ENCODE measurements at places on chromosomes 12 and 14.

GRCh38 chr12:80892597-80893445, 44.9 kb downstream of the LIN7A start:
- DNase-seq: no peak

DNA sequence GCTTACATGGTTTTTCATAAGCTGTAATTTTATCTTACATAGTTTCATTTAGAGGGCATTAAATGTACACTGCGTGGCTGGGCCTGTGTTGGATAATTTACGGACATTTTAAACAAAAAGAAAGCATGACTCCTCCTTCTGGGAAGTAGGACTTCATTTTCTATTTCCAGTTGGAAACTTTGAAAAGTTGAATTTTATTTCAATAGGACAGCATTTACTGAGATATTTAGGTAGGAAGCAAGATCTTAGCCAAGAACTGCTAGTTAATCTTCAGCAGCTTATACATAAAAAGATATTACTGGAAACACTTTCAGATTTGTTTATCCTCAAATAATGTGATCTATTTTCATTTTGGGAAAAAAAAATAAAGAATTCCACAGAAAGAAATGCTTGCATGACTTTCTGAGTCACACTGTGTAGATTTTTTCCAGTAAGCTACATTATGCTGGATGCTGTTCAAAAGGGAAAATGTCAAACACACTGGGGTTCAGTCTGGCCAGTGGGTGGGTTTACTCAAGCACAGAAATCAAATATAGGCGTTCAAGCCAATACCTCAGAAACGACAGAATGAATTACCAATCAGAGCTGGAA, 239.4 kb upstream of the KRR1 start:
- DNase-seq: no peak

DNA sequence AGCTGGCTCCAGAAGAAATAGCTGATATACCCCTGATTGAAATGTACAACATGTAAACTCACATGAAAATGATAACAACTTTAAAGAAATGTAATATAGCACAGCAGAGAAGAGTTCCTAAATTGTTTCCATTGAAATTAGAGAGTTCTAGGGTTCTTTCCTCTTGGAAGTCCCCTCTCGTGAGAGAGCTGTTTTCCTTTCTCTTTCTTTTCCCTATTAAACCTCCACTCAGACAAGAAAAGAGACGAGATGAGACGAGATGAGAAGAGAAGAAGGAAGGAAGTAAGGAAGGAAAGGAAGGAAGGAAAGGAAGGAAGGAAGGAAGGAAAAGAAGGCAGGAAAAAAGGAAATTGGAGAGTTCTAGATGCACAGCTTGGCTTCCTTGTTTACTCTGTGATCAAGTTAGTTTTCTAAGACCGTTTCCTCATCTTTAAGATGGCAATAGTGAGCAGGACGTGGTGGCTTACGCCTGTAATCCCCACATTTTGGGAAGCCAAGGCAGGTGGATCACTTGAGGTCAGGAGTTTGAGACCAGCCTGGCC, 11.9 kb downstream of the DRAM1 start:
- no peak for DNase-seq

GRCh38 chr12:13278249-13278787, 81.8 kb downstream of the EMP1 start:
- peak; percentile 69 for DNase-seq

GRCh38 chr14:34324363-34324795, 137.7 kb downstream of the SPTSSA start:
- DNase-seq: peak; percentile 26

- DNase-seq: no peak
These were observed 6.1 kb upstream of the PAX9 start for GRCh38 chr14:36655571-36655962.

DNA sequence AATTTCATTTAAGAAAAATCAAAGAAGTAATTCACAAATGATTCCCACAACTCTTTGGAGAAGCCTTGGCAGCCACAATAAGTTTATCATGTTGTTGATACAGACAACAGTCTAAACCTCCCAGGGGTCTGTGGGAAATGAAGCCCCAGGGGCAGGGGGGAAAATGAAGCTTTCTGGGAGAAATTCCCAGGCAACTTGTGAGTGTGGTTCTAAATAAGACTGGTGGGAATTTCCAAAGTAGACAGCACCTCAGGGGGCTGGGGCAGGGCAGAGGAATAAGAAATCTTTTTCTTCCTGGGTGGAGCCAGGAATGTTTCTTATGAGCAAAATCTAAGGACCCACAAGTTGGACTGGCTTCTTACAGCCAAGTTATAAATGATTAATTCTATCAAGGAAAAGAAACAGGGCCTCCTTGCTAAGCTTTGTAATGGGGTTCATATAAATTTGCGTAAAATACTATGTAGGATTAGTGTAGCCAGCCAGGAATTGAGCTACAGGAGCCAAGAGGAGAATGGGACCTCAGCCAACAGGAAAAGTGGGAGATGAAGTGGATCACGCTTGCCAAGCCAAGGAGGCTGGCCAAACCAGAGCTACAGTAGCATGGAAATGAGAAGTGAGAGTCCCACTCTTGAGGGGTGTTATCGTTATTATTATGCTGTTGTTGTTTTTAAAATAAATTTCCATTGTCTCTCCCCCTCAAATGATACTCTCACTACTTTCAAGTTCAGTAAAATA, 182.9 kb upstream of the FAR2 start:
- peak; percentile 1 for DNase-seq

- no peak for DNase-seq
These were observed 2.4 kb upstream of the SRP54 start for GRCh38 chr14:34980337-34980900.

DNA sequence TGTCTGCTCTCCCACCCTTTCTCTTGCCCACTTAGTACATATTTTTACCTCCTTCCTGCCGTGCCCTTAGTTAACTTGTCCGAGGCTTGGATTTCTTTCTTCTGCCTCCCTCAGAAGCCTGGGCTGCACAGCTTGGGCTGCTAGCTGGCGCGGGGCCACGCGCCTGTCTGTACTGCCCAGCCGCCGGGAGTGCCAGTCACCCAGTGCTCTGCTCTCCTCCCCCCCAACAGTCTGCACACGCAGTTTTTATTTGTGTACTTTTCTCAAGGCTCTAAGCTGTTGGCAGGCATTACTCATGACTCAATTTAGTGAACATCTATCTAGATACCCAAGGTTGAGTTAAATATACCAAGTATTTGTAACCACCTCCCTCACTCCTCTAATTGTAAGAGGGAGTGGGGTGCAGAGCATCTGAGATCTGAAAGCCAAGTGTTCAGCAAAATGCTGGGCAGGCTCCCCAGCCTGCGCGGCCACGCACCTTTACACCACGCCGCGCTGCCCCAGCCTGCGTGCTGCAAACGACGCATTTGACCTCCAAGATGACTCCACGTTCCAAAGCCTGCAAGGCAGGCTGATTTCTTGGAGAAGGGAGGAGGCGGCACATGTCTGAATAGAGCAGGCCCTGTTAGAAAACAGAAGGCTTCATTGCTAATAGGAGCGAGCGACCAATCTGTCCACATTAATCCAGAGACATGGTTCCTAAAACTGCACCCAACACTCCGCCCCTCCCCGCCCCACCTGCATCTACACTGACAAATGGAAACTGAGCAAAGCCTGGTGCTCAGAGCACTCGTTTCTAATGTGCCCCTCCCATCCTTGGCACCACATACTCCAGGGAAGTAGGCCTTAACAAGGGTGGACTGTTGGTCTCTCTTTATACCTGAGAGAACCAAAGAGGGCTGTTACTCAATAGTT, 18.2 kb upstream of the CACNA2D4 start:
- peak; percentile 79 for DNase-seq

DNA sequence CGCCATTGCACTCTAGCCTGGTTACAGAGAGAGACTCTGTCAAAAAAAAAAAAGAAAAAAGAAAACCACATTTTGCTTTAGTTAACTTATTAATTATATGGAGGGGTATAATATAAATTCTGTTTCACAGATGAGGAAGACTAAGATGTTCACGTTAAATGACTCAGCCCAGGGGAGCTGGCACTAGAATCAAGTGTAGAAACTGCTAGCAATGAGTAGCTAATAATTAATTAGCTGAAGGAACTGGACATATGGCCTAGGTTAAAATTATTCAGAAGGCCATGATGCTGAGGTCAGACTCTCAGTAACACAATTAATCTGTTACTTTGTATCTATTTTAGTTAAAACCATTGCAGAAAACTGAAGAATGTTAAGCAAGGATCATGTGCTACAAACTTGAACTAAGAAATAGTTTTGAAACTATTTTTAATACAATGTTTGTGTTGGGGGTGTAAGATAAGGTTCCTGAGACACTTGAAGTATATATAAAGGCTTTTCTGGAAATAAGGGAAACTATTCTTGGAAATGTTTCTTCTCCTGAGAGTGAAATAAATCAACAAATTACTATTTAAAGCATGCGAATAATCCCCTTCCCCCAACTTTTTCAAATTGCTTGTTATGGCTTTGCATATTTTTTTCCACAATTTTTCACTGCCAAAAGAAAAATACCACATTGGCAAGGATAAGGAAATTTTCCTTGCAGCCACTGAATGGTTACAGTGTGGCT, 589.3 kb downstream of the SOX5 start:
- DNase-seq: no peak

DNA sequence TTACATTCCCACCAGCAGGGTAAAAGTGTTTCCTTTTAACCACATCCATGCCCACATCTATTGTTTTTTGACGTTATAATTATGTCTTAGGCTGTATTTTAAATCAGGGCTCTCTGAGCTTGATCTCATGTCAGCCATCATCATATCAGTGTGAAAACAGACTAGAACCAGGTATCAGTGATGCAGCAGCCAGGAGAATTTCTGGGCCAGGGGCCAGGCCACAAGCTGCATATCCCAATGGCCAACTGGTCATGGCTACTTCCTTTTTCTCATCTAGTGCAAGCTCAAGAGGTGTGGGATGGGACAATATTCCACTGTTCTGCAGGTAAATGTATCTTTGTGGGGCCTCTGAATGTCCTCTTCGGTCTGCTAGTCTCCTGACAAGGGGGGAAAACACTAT, 125.1 kb downstream of the CRADD start:
- DNase-seq: no peak

- DNase-seq: no peak
These were observed 14.9 kb upstream of the MCRS1 start for GRCh38 chr12:49582850-49583249.

DNA sequence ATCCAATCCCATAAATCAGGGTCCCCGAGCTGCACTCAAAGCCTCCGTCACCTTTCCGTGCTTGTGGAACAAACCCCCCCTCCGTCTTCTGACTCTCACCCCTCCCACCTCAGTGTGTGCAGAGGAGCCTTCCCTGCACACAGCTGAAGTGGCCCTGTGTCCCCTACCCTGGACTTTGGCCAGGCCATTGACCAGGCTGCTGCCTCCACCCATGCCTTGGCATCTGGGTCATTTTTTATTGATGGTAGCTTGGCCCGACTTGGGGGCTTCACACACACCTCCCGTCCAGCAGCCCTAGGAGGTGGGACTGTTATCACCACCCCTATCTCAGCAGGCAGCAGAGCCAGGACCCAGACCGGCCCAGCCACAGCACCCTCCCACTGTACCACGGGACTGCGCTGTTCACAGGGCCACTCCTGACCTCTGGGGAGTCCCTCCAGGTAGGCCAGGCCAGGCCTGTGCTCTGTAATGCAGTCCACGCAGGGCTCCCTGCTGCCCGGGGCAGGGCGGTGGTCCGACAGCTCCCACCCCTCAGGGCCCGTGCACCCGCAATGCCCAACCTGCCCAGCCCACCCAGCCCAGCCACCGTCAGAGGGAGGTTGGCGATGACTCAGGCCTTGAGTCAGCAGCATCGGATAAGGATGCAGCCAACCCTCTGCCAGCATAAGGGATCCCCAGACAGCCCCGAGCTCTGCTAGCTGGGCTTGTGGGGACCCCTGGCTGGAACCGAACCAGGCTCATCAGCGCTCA, 9.2 kb upstream of the INF2 start:
- no peak for DNase-seq

- no peak for DNase-seq
These were observed 414.5 kb downstream of the PCNX1 start for GRCh38 chr14:71321574-71322315.

- DNase-seq: no peak
These were observed 170.0 kb upstream of the DAAM1 start for GRCh38 chr14:59018460-59018859.

- DNase-seq: no peak
These were observed 20.5 kb downstream of the DERA start for GRCh38 chr12:15931590-15932053.

DNA sequence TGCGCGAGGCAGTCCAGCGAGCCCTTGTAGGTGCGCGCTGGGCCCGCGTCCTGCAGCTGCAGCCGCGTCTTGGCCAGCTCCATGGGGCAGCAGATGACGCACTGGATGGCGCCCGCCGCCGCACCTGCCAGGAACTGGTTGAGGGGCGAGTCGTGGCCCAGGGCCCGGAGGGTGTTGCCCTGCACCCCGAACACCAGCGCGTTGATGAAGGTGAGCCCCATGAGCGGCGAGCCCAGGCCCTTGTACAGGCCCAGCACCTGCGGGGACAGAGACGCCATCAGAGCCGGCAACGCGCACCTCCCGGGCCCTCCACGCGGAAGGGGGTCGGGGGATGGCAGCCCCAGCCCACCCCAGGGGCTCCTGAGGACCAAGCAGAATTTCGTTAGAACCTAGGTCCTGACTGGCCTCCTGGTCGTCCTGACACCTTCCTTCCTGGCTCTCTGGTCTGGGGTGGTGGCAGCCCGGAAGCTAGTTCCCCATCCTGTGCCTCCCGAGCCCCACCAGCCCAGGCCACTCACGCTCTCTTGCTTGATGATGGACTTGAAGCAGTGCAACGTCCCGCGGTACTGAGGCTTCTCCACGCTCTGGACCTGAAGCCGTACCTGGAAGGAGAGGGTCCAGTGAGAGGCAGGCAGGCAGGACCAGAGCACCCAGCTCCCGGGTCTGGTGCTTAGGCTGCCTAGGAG, 13.3 kb downstream of the SLC25A29 start:
- no peak for DNase-seq

- no peak for DNase-seq
These were observed 70.4 kb downstream of the TXNDC16 start for GRCh38 chr14:52481864-52482263.

- DNase-seq: no peak
These were observed 290.9 kb downstream of the CACNA1C start for GRCh38 chr12:2343681-2344080.

DNA sequence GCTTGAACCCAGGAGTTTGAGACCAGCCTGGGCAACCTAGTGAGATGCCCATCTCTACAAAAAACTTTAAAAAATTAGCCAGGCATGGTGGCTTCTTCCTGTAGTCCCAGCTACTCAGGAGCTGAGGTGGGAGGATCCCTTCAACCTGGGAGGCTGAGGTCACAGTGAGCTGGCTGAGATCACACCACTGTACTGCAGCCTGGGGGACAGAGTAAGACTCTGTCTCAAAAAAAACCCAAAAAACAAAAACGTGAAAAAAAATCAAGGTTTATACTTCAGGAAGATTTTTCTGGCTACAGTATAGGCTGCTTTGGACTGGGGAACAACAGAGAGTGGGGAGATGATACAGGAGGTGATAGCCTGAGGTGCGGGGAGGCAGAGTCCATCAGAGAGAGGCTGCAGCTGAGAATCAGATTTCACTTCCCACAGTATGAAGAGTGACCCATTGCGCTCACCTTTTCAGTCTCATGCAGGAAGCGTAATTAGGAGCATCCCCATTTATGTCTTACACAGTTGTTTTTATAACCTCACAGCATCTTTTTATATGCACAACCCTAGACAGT, 28.9 kb downstream of the DNAH10 start:
- no peak for DNase-seq

- DNase-seq: peak; percentile 68
These were observed 7.1 kb upstream of the ASCL1 start for GRCh38 chr12:102950107-102950949.

- no peak for DNase-seq
These were observed 117.8 kb upstream of the COCH start for GRCh38 chr14:30756594-30756993.

Measured in NCI-H1092 (cell line).